Common myeloid progenitor, CD34-positive (primary cell): ENCODE measurements at places on chromosomes 4 and X.

DNA sequence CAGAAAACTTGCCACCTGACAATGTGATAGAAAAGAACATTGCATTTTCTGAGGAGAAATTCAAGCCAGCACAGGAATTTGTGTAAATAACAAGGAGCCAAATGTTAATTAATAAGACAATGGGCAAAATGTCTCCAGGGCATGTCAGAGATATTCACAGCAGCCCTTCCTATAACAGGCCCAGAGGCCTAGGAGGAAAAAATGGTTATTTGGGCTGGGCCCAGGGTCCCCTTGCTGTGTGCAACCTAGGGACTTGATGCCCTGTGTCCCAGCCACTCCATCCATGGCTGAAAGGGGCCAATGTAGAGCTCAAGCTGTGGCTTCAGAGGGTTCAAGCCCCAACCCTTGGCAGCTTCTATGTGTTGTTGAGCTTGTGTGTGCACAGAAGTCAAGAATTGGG, 55.5 kb upstream of the GABRG1 start:
- DNase-seq = no peak

GRCh38 chr4:186781032-186781917, 57.6 kb upstream of the FAT1 start:
- no peak for DNase-seq

GRCh38 chr4:20356565-20356964, 104.9 kb downstream of the SLIT2 start:
- DNase-seq = no peak

DNA sequence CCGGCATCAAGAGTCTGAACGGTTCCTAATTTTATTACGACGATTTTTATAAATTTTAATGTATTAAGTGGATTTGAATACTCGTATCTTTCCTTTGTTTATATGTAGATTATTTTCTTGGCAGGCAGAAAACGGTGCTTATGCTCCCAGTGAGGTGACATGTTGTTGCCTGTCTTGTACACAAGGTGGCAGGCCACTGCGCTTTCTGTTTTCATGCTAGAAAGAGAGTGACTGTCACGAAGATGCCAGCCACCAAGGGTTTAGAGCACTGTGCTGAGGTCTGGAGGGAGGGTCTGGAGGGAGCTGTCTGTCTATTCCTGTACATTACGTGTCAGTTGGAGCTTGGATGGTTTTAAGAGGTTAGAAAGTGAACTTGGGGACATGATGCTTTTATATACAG, 87.7 kb downstream of the SHROOM2 start:
- DNase-seq = peak; percentile 64

DNA sequence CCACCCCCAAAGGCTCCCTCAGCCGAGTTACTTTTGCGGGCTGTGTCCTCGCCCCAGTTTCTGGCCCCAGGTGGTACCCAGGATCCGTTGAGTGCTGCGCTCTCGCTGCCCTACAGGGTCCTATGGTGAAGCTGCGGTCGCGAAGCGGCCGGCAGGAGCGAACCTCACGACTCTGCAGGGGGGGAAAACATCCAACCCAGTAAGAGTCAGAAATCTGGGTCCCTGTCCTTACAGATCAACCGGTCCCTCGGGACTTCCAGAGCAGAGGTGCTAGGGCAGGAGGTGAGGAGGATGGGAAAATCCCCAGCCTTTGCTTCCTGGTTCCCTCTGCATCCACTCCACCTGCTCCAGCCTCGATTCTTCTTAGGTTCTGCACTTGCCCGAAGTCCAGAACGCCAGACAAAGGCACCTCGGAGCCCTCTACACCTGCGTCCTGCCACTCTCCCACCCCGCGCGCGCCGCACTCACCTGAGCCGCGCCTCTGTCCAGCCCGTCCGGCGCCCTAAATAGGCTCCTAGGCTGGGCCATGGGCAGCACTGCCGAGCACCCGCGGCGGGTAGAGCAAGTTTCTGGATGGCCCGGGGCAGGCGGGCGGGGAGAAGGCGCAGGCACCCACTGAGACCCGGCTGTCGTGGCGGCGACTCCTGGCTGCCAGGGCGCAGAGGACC, at the start of gene HS3ST1:
Gene HS3ST1, minus strand, starts transcription at position 664 of the 668 bp plus-strand sequence. CDS start 28,889 bp downstream, outside the sequence.
- no peak for DNase-seq

GRCh38 chr4:77650787-77651186, 45.2 kb downstream of the CXCL13 start:
- no peak for DNase-seq

DNA sequence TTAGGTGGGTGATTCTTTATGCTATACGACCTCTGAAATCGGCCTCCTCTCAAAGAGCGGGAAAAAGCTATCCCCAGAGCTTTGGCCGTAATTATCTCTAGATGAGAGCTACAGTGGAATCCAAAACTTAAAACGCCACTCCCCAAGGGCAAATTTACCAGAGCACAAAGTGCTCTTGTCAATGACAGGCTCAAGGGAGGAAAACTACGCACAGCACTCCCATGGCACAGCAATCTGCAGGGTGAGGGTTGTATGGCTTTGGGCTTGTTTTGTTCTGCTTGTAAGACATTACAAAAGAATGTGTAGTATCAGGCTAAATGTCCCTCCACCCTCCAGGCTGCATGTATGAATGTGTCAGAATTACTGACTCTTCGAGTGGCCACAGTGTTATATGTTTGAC, 44.0 kb downstream of the ARHGEF6 start:
- no peak for DNase-seq

DNA sequence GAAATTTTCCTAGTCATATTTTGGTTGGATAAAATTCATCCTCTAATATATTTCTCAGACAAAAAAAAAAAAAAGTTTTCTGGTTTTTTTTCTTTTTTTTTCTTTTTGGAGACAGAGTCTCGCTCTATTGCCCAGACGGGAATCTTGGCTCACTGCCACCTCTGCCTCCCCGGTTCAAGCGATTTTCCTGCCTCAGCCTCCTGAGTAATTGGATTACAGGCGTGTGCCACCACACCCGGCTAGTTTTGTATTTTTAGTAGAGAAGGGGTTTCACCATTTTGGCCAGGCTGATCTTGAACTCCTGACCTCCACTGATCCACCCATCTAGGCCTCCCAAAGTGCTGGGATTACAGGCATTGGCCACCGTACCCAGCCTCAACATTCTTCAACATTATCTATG, 432.7 kb upstream of the PABPC4L start:
- no peak for DNase-seq

DNA sequence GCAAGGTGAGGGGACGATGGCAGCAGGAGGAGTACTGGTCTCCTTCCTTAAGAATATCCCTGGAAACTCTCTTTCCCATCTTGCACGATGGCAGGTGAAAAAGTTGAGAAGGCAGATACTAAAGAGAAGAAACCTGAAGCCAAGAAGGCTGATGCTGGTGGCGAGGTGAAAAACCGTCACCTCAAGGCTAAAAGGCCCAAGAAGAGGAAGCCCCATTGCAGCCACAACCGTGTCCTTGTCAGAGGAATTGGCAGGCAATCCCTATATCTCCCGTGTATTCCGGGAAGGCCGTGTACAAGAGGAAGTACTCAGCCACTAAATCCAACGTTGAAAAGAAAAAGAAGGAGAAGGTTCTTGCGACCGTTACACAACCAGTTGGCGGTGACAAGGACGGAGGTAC, 40.0 kb downstream of the CRLF2 start:
- no peak for DNase-seq

DNA sequence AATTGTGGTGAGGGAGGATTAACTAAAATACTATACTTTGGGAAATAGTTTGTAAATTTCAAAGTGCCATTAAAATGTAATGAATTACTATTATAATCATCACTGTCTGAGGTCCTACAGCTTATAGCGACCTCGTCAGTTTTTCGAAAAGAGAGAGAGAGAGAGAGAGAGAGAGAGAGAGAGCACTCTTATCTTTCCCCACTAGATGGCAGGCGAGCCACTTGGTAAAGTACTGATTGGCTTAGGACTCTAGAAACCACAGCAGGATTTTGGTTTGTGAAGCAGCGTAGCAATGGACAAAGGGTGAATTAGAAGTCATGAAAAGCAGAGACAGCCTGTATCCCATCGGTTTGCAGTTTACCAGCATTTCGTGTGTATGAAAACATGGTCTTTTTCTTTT, 52.5 kb downstream of the LINC00632 start:
- peak; percentile 77 for DNase-seq

DNA sequence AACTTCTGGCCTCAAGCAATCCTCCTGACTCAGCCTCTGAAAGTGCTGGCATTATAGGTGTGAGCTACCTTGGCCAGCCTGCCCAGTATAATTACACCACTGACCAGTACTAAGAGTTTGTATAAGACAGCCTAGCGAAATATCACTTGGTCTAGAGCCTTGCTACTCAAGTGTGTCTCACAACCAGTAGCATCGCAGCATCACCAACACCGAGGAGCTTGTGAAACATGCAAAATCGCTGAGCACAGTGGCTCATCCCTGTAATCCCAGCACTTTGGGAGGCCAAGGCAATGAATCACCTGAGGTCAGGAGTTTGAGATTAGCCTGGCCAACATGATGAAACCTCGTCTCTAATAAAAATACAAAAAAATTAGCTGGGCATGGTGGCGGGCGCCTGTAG, 102.0 kb upstream of the GATB start:
- DNase-seq = no peak

DNA sequence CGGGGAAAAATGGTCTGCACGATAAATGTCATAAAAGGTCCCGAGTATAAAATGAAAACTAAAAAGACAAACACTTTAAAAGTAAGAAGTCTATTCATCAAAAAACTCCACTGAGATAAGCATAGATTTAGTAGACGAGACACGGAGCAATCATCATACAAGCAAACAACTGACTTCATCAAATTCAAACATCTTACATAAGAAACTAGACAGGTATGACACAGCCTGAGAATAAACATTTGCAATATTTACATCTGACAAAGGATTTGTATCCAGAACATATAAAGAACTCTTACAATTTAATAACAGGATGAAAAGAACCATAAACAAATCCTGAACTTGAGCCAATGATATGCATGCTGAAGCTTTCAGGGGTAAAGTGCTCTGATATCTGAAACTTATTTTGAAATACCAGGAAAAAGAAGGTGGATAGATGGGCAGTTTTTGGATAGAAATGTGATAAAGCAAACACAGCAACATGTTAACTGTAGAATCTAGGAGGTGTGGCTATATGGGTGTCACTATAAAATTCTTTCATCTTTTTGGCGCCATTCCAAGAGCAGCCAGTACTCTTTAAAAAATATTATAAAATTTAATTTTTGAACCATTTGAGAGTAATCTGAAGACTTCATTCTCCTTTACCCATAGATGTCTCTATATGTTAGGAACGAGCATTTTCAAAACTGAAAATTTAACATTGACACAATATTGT, 12.0 kb downstream of the MPP1 start:
- no peak for DNase-seq

DNA sequence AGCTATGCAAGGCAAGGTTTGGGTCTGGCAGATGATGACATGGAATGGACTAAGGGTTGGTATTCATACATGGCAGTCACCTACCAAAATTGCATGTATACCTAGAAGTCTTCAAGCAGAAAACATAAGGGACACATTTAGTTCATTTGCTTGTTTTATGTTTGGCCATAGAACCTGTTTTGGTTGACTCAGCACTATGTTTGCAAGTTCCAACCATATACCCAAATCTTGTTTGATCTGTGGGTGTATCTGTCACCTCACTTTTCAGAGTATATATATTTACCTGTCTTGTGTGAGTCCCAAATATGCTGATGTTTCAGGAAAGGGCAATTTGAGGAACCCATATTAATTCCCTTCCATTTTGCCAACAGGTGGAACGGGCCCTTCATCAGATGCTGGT, 39.3 kb downstream of the ATG4A start:
- no peak for DNase-seq

- DNase-seq = no peak
Measured at GRCh38 chr4:87409420-87409939, 12.9 kb upstream of the NUDT9 start.

GRCh38 chr4:142322996-142323395, 523.1 kb downstream of the INPP4B start:
- no peak for DNase-seq

DNA sequence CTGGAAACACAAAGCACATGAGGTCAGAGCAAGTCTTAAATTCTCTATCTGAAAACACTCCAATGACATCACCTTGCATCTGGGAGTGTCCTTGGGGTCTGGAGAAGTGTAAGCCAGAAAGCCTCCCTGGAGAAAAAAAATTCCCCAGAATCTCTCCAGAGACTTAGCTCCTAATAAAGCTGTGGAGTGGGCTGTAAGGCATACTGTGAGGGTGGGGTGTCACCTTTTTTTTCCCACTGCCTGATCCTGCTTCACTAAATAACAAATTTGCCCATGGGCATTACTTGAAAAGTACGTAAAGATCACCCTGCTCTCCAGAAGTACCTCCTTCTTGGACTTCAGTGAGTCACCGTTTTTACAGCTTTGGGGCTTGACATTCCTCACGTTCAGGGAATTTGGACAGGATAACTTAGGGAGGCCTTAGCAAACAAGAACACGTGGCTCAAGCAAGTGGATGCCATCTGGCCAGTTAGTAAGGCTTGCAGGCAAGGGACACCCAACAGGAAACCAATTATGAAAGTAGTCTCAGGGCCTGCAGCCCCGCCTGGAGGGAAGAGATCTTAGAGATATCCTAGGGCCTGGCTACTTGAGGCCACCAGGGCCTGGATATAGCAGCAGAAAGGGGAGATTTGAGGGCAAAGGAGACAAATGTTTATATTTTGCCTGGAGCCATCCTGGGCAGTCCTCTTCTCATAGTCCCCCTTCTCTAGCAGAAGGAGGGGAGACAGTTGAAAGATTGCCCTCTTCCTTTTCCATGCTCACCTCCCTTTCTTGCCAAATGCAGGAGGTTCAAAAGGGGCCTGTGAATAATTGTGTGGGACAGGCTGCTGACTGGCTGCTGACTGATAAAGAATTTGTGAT, 60.1 kb upstream of the PLAC1 start:
- no peak for DNase-seq

DNA sequence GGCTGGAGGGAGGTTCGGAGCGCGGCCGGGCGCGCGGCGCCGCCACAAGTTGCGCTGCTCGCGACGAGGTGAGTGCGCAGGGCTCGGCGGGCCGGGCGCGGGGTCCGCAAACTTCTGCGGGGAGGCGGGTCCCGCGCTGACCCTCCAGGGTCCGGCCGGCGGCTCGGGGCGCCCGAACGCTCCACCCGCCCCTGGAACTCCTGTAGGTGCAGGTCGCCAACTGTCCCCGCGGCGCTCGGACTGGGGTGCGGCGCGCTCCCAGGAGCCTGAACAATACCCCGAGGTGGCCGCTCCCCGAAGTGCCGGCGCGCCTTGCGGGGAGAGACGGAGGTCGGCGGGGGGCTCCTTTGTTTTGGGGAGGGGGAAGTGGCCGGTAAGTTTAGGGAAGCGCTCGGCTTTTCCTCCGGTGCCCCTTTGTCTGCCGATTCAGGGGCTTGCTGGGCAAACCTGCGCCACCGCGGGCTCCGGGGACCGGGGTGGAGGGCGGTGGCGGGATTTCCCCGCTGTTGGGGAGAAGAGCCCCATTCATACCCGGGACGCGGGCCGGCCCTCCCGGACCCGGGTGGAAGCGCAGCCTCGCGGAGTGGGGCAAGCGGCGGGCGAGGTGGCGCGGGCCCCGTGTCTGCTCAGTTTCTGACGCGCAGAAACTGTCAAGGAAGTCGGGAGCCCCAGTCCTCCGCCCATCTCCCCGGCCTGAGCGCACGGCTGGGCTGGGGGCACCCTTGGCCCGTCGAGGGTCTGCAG, 694 bp downstream of the TBL1X start:
- peak; percentile 28 for DNase-seq

DNA sequence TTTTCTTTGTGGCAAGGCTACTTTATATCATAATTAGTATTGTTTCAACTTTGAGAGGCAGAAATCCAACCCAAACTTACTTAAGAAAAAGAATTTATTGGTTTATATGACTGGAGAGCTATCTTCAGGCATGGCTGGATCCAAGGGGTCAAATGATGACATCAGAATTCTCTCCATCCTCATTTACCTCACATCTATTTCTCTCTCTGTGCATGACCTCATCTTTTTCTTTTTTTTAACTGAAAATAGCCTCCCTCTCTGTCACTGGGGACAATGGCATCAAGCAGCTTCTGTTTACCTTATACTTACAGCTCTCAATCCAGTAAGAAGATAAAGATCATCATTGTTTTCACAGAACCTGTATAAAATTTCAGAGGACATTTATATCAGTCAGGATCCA, 12.0 kb upstream of the EXOC1L start:
- DNase-seq = no peak
